ENCODE measurements at places on chromosomes 2 and 18.

DNA sequence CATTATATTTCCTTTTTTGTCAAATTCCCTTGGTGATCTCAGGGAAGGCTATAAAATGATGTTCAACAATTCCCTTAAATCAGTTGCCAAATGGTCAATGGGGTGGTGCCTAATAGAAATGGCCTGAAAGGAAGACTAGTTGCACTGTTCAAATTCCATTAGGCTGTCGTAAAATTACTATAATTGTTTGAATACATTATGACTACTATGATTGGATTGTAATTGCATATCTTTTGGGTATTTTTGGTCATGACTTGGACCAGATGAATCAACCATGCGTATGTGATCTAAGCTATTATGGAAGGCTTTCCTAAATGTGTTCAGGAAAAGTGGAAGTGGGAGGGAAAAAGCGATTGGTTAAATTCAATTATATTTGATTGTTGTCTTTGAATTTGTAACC is 41.3 kb upstream of the KCNE4 start:
- peak; percentile 92 for DNase-seq

GRCh38 chr18:48928787-48929186 is 22.0 kb downstream of the SMAD7 start:
- no peak for DNase-seq

- peak; percentile 74 for DNase-seq
Observed at GRCh38 chr2:48496849-48497248, 33.1 kb upstream of the STON1 start.

- no peak for DNase-seq
Observed at GRCh38 chr2:23677836-23678235, 249.1 kb downstream of the ATAD2B start.

DNA sequence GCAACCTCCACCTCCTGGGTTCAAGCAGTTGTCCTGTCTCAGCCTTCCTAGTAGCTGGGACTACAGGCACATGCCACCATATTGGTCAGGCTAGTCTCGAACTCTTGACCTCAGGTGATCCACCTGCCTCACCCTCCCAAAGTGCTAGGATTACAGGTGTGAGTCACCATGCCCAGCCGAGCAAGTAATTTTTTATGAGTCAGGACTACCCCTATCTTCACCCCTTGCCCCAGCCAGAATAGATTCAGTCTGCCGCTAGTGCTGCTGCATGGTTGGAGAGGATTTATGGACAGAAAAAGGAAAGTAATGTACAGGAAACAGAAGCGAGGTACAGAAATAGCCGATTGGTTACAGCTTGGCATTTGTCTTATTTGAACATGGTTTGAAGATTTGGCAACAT is 48.9 kb downstream of the BMPR2 start:
- no peak for DNase-seq

DNA sequence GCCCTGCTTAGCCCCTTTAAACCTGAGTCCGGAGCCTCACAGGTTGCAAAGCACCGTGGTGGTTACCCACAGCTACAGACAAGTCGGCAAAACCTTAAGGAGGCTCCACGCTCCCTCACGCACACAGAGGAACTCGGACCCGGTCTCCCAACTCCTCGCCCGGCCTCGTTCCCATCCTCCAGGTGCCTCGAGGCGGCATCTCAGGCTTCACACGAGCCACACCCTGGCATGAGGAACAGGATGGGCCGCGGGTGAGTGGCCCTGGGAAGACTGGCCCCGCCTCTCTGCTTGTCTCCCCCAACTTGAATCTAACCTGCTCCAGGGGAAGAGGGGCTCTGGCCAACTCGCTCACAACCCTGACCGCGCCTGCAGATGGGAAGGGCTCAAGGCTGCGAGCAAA is 97.4 kb downstream of the EIPR1 start:
- DNase-seq = no peak

- no peak for DNase-seq
Observed at GRCh38 chr2:5482929-5483331, 209.3 kb upstream of the SOX11 start.
